DMS79 (cell line): ENCODE measurements at places on chromosomes 7 and 10.

DNA sequence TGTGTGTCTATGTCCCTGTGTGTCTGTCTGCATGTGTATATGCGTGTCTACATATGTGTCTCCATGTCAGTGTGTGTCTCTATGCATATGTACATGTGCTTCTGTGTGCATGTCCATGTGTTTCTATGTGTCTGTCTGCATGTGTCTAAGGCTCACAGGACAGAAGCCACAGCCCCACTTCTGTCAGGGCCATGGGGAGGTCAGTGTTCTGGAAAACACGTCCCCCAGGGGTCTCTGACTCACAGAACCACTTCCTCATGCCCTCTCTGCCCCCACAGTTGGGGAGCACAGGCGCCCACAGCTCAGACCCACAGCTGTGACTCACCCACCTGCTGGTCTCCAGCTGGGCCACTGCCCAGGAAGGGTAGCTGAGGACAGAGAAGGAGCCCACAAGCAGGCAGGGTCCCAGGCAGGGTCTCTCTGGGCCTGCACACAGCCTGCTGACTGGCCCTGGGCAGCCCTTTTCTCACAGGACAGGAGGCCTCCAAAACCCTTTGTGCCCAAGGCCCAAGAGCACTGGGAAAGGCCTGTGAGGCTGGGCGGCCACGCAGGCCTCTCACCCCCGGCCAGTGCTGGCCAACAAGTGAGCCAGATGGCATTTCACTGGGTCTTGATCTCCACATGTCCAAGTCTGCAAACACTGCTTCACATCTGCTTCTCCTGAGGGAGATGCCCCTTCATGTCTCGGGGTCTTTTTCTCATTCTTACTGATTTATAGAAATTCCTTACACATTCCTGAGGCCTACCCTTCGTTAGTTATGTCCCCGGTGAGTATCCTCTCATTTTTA lies 102.9 kb upstream of the FAM20C start:
- DNase-seq = no peak

GRCh38 chr10:101901340-101901739 lies 57.7 kb upstream of the KCNIP2 start:
- peak; percentile 33 for DNase-seq

DNA sequence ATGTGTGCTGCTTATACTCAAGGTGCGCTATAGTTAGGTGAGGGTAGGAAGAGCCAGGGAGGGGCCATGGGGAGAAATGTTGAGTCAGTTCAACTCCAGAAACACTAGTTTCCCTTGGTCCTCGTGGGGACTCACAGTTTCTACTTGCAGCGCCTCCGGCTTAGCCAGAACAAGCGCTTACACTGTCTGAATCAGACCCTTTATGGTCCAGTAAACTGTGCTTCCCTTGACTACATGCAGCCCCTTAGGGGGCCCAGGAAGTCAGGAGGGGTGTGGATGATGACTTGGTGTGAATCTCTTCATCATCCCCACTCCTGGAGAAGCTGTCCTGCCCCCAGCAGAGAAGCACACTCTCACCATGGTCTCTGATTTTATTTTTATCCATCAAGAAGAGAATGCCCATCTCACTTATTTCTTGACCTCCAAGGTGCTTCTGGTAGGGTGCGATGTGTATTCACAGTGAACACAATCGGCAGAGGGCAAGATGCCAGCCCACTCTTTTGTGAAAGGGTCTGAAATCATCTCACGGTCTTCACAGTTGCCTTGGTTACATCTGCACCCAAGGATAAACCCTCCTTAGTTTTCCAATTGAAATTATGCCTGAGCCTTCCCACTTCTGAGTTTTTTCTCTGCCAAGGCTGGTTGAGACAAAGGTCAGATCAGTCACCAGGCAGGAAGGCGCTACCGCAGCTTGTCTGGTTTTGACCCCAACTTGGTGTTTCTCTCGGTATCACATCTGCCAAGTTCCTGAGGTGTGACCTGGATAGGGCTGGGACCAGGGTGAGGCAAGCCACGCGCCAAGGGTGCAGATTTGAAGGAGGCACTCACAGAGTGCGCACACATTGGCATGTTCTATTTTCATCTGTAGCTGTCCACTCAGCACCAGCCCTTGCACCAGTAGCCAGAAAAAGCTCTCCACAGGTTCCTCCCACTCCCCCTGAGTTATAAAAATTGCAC lies 62.7 kb upstream of the LRRC4 start:
- DNase-seq = peak; percentile 77

DNA sequence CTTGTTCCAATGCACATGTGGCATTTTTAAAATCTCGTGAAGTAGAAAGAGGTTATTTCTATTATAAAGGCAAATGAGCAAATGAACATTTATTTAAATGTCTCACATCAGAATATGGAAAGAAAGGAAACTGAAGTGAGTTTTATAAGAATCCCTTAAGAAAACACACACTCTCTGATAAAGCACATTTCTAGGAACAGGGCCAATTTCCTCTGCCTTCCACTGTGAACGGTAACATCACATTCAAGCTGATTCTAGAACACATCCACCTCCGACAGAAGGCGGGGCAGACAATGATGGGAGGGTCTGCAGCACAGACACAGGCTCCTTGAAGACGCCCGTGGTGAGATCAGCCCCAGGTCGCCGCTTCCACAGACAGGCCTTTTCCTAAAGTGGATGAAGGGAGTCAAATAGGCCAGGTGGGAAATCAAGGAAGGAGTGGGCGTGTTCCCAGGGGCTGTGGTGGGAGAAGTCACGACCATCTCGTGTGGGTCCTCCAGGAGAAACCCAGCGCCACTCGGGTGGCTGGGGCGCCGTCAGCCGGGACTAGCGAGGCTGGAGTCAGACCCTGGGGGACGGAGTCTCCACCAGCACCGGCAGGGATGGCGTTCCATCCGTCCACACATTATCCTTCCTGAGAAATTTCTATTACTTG lies 31.1 kb downstream of the PITRM1 start:
- DNase-seq = no peak

DNA sequence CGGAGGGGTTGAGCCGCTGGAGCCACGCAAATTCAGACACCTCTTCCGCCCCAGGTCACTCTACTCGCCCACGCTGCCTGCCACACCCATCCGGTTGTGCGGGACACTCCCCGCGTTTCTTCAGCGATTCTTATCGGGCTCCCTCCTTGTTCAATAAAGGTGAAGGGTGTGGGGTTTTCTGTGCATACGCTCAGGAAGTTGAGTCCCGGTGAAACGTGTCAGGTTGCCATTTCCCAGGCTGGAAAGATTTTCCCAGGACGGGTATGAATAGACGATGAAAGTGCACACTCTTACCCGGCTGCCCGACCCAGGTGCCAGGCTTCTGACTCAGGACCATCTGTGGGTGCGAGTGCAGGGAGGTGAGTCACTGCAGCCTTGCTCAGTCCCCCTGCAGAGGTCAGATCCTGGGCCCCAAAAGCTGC lies 22.0 kb downstream of the KLF6 start:
- no peak for DNase-seq

DNA sequence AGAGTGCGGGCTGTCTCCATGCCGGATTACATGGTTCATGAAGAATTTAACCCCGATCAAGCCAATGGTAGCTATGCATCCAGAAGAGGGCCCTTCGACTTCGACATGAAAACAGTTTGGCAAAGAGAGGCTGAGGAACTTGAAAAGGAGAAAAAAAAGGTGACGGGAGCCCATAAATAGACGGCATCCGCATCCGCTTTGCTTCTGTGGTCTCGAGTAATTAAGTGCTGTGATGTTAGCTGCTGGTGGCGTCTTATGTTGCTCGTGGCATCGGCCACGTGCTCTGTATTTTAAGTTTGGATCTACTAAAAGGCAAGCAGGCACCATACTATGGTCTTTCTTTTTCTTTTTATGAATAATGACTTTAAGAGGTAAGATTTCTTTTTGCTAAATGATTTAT lies 11.1 kb downstream of the C7orf57 start:
- no peak for DNase-seq

DNA sequence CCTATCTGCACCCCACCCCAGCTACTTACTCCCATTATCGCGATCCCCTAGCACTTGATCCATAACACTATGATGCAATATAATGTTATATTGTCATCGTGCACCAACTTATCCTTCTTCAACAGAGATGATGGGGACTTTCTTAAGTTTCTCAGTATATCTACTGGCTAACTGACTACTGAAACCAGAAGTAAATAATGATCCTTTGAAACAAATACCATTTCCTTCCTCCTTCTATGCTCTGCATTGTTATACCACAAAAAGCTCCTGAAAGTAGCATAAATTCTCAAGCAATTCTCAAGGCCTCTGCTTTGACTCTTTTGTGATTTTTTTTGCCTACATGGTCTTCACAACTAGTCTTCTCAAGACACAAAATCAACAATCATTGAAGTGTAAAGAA lies 68.9 kb downstream of the HTR7 start:
- no peak for DNase-seq

DNA sequence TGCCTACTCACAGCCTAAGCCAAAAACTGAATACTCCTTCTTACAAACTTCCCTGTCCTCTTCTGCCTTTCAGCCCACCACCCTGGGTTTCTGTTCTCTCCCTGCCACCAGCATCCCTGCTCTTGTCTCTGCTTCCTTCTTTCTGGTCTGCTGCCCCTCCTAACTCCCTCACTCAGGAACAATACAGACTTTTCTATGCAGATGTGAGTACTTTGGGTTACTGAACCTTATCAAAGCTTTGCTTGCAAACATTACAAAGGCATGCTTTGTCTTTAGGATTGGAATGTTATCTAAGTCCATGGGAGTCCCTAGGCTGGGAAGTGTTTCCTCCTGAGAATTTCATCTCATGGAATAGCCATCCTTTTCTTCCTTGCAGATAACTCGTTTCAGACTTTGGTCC lies 28.9 kb downstream of the CNNM1 start:
- DNase-seq = no peak

DNA sequence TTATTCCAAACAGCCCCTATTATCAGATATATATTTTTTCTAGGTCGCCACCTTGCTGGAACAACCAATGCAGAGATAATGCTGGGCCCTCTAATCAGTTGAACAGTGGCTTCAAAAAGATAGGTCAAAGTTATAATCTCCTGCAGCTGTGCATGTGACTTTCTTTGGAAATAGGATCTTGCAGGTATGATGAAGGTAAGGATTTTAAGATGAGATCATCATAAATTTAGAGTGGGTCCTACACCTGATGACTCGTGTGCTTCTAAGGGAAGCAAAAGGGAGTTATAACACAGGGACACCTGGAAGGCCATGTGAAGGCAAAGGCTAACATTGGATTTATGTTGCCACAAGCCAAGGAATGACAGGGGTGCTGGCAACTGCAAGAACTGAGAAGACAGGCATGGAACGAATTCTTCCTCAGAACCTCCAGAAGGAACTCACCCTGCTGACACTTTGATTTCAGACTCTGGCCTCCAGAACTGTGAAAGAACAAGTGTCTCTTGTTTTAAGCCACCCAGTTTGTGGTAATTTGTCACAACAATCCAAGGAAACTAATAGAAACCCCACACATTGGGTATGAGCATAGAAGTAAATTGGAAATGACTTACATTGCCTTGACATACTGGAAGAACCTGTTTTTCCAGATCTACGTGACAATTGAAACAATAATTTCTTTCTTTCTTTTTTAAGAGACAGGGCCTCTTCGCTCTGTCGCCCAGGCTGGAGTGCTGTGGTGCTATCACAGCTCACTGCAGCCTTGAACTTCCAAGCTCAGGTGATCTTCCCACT lies 34.4 kb downstream of the CCDC71L start:
- DNase-seq = no peak

DNA sequence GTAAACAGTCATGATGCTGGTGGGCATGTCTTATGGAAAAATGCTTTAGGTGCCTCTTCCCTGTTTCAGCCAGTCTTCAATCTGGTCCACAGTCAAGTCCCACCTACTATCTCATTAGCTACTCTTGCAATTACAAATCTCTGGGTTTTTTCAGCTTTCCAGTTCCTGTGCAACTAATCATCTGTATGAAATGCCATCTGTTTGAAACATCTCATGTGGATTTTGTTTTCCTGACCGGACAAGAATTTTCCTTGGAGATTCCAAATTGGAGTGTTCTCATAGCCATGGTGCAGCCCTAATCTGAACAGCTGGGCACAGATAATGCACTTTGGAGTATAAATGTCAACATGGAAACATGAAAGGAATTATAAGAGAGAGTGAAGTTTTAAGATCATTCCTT lies 41.3 kb upstream of the CALN1 start:
- DNase-seq = no peak

DNA sequence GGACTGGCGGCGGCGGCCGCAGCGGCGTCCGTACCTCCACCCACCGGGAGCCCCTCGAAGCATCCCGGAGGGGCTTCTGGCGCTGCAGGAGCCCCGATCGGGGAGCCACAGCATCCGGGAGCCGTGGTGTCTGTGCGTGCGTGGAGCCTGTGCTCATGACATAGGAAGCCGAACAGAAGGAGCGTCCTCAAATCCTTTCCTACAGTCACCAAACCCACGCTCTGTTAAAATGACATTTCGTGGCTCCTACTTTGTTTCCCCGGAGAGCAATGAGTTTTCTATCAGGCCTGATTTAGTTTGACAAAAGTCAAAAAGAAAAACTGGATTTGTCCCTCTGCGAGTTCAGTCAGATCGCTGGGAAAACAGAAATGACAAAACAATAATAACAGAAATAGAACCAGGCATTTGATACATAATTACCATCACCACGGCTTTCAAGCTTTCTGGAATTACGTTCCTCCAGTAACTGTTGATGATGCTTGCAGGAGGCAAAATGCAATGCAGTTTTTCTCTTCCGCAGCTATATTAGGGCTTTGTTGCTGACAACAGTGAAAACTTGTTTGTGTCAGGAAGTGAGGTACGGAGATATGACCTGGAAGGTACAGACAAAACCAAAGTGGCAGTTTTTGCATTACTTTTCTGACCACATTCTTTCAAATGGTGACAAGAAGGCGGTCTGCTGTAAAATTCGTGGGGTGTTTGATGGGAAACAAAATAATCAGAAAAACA lies 219.3 kb upstream of the MKLN1 start:
- no peak for DNase-seq

DNA sequence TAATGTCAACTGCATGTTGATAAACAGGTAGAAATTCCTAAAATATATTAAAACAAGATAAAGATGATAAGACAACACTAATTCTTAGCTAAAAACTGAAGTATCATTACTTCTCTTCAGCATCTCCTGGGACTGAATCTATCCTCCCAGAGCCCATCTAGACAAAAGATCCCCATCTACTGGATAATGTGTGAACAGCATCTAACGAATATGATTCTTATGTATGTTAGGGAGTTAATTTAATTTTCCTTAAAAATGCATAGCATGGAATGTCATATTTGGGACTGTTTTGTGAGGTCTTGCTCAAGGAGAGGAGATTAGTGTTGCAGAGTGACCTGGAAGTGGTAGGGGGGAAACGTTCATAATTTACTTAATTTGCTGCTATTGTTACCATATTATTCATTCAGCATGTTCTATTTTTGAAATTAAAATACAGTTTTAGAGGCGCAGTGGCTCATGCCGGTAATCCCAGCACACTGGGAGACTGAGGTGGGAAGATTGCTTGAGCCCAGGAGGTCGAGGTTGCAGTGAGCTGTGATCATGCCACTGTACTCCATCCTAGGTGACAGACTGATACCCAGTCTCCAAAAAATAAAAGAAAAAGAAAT lies 305.1 kb upstream of the CSTF2T start:
- DNase-seq = no peak

DNA sequence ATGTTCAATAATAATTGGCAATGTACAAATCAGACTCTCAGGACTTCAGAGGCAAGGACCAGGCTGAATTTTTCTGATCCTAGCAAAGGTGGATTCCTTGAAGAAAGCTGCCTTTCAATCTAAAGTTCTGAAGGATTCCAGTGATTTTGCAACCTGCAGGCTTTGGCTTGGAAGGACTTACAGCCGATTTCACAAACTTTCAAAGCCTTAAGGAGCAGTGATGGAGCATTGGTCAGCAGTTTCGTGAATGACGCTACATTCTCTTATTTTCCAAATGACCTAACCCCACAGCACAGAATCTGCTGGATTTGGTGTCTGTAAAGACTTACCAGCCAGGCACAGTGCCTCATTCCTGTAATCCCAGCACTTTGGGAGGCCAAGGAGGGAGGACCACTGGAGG lies 167.5 kb downstream of the ARHGAP12 start:
- no peak for DNase-seq
